Naive thymus-derived CD4-positive, alpha-beta T cell (primary cell): ENCODE measurements at places on chromosomes 2 and 18.

DNA sequence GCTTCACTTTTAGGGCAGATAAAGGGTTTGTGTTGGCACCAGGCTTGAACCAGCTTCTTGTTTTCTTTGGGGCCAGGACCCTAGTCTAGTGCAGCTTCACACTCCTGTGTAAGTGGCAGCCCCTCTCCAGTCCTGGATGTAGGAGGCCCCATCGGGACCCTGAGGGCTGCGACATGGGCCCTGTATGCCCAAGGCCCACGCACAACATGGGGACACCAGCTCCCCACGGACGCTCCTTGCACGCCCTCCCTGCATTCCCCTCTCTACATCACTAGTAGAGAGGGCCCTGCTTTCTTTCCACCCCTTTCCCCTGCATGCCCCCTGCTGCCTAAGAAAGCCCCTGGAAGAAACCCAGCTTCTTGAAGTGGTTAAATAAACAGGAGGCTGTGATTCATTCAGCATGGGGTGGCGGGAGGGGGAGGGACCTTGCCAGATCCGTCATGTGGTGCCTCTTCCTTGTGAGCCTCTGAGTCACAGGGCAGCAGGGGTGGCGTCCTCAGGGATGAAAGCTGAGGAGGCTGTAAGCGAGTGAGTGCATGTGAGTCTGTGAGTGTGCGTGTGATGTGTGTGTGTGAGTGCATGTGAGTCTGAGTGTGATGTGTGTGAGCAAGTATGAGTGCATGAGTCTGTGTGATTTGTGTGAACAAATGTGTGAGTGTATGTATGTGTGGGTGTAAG, 42.5 kb downstream of the COPS8 start:
- no peak for DNase-seq

DNA sequence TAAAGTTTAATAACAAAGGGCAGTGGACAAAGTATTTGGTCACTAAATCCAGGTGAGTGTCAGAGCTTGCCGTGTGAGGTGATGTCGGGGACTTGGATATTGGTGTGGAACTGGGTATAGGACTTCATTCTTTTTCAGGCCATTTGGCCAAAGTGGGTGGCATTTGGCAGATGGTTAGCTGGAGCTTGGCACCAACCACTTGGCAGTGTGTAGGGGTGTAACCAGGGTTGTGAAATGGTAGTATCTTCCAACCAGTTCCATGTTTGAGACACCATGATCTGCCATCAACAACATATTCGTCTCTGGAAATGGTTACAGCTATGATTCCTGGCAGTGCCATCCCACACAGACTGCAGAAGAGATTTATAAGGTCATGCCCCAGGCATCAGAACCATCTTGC, 113.9 kb downstream of the CCDC85A start:
- no peak for DNase-seq

GRCh38 chr2:144154205-144154604, 365.7 kb downstream of the ZEB2 start:
- no peak for DNase-seq

DNA sequence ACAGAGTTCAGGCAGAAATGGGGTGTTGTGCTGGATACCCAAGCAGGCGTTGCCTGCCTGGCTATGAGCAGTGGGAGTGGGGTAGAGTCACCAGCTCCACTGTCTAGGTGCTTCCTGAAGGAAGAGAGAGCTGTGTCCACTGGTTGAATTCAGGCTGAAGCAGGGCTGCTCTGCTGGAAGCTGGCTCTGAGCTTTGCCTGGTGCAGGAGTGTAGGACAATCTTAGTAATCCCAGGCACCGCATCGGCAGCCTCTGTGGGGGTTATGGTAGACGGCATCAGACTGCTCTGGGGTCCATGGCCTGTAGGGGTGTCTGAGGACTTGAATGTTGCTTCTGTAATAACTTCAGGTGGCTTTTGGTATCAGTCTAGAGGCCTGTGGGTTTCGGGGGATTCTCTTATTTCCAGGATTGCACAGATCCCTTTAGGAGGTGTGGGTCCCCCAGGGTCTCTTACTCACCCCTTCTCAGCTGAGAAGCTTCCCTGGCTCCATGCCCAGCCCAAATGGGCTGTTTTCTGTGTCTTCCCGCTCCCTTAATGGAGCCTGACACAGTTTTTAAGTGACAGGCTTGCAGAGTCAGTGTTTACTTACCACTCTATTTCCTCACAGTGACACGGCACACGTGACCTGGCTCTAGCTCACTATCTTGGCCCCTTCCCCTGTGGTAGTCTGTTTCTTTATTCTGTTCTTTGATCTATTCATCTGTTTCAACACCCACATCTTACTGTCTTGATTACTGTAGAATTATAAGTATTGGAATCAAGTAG, 644.3 kb downstream of the CBLN2 start:
- no peak for DNase-seq

DNA sequence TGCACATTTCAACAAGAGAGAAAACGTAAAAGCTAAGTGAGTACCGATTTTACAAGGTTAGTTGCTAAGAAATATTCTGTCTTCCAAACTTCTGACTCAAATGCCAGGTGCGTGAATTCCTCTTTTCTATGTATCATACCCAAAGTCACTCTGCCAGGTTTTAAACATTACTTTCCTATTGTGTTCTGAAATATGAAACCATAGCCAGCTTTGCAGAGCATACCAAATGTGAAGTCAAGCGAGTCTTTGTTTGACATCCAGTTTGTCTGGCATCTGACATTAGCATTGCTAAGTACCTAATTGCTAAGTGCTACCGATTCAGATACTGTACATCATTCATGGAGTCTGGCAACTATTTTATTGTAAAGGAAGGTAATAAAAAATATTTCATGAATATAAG, 321.9 kb upstream of the GALNT5 start:
- no peak for DNase-seq

- no peak for DNase-seq
Observed at GRCh38 chr2:239006622-239007285, 158.9 kb downstream of the TWIST2 start.

DNA sequence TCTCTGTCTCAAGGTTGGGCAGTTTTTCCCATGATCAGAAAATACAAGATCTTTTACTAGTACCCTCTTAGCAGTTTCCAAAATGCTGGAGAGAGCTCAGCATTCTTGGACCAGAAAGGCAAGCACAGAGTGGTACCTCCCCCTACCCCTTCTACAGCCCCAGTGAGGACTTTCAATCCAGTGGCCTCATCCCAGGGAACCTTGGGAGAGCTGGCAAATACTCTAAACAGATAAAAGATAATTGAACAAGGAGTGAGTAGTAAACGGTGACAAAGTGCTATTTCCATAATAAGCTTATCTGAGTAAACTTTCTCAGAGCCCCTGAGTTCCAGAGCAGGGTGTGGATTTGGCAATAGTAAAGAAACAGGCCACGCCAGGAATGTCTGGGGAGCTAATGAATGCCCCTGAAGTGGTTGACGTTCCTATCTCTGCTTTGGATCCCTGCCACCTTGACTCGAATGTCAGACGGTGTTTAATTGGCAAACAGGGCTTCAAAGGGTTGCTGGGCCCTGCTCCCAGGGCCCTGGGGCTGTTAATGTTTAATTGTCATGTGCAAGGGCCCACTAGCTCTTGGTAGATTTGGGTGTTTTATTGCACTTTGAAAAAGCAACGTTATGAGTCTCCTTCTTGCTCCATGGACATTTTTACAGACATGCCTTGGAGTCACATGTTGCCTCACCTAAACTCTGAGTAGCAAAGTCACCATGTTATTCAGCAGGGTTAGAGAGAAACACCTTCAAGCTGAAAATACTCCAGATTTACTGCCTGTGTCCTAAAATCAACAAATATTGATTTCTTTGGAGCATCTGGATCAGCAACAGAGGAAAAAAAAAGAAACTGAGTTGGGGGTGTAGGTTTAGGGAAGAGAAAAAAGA, 239.9 kb downstream of the CYRIA start:
- DNase-seq, result no peak

DNA sequence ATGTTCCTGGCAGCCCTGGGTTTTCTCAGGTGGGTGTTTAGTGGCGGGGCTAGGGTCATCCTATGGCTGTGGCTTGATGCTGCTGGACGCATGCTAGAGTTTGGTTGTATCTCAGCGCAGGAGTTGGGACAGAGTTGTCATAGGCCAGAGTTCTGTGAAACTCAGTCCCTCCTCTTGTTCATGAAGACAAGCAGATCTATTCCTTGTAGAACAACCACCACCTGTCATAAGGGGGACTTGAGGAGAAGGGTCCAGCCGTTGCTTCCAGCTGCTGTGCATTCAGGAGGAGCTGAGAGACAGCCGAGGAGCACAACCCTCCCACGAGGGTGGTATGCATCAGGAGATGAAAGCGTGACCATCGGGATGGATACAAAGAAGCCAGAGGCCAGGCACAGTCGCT, 26.4 kb downstream of the DCDC2C start:
- DNase-seq, result no peak

DNA sequence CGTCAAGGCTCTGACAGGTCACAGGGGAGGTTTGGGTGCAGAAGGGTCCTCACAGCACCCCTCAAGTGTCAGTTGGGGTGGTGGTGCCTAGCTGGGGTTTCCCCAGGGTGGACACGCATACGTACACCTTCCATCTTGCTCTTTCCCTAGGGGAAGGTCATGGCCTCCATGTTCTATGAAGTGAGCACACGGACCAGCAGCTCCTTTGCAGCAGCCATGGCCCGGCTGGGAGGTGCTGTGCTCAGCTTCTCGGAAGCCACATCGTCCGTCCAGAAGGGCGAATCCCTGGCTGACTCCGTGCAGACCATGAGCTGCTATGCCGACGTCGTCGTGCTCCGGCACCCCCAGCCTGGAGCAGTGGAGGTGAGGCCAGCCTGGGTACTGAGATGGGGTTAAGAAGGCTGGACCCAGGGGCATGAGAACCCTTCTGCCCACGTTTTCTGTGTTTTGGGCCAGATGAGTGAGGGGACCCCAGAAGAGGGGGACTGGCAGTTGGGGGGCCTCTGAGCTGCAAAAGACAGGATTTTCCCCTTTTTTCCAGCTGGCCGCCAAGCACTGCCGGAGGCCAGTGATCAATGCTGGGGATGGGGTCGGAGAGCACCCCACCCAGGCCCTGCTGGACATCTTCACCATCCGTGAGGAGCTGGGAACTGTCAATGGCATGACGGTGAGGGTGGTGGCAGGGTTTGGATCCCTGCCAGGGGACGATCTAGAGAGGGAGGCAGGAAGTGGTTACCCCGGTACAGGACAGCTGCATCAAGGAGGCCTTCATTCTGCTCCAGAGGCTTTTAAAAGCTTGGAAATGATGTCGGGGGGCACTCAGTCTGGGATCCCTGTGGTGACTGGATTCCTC, 20.9 kb downstream of the SLC30A3 start:
- no peak for DNase-seq

- DNase-seq, result no peak
Observed at GRCh38 chr2:23221236-23221635, 163.7 kb upstream of the KLHL29 start.

DNA sequence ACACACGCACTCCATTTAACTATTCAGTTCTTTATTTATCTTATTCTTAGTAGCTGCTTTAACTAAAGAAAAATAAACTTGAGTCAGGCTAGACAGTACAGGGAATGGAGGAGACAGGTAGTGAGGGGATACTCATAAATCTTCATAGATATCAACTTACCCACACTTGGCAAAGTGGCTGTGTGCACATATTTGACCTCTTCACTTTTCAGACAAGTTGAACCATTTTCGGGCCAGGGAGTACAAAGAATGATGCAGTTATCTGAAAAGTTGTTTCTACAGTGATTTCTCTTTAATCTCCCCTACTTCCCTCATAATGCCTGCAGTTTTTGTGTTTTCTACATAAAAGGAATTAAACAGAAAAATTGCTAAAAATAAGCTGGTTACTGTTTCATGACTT, 307.5 kb downstream of the GULP1 start:
- no peak for DNase-seq
